ENCODE measurements at places on chromosomes 5 and 9. TPM values are rescaled to one million over a fixed set of nuclear protein-coding genes. Genes with fewer than 3 reads are reported as not detected.

IL3 gene
- not detected for polyA plus RNA-seq

DIAPH1 gene
- polyA plus RNA-seq = 87.8 TPM

STK32A gene
- 0.27 TPM for polyA plus RNA-seq

MARCHF3 gene
- 6.4 TPM for polyA plus RNA-seq

CTXN3 gene
- not detected for polyA plus RNA-seq

Measured in small intestine (tissue), 16 donors.